ENCODE measurements at places on chromosomes 6 and 20. TPM values are rescaled to one million over a fixed set of nuclear protein-coding genes. Genes with fewer than 3 reads are reported as not detected.
A peak's percentile ranks its signal among the peaks of the same experiment; 100 is the strongest.

The TNXB gene
- 120 TPM for total RNA-seq

DNA sequence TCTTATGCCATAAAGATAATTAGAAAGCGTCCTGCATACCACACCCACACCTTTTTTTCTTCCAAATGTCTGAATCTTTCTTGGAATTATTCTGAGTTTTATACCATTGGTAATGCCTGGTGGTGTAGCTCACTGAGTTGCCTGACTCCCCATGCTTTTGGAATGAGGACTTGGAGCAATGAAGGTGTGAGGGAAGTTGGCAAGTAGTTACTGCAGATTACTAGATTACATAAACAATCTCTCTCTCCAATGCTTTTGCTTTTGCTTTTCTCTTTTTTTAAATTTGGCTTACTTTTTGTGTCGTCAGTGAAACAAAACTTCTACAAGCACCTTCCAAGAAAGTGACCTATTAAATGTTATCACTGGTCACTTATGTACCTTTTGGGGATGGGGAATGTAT, 406.1 kb upstream of the SOX4 start:
- no peaks in the 10 kb centered on the region for H3K36me3 ChIP-seq
- H3K27me3 ChIP-seq, result no peaks in the 10 kb centered on the region
- no peak overlapping the region for H3K4me3 ChIP-seq

The PRDM1 gene
- 13.9 TPM for total RNA-seq

The SLC17A1 gene
- total RNA-seq, result not detected

The TPBG gene
- 10.8 TPM for total RNA-seq

The OR2H1 gene
- not detected for total RNA-seq

The CST7 gene
- 11.7 TPM for total RNA-seq

DNA sequence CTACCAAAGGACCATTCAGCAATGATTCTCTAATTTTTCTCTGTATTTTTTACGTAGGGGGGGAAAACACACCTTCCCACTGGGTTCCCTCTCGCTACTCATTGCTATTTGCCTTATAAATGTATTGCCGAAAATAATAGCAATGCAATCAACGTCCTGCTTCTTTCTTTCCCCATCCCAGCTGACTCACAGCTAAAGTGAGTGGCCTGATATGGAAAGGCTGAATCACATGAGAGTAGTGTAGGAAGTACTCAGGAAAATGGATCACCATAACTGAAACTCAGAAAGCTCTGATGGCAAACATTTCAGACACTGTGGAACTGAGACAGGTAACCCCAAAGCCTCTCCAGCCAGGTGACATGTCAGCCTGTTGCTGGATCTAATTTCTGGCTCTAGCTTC, 49.3 kb upstream of the SRPK1 start:
- H3K27me3 ChIP-seq, result no peaks in the 10 kb centered on the region
- H3K36me3 ChIP-seq, result no peaks in the 10 kb centered on the region
- H3K27ac ChIP-seq, result no peak overlapping the region
- no peak for DNase-seq
- H3K4me1 ChIP-seq, result no peaks in the 10 kb centered on the region

The MCHR2 gene
- total RNA-seq, result not detected

- no peaks in the 10 kb centered on the region for H3K27me3 ChIP-seq
- no peak for DNase-seq
- no peaks in the 10 kb centered on the region for H3K36me3 ChIP-seq
- H3K27ac ChIP-seq, result no peak overlapping the region
Observed at GRCh38 chr20:33871362-33871761, 60.2 kb downstream of the CHMP4B start.

The SAMD10 gene
- total RNA-seq, result 3.6 TPM

DNA sequence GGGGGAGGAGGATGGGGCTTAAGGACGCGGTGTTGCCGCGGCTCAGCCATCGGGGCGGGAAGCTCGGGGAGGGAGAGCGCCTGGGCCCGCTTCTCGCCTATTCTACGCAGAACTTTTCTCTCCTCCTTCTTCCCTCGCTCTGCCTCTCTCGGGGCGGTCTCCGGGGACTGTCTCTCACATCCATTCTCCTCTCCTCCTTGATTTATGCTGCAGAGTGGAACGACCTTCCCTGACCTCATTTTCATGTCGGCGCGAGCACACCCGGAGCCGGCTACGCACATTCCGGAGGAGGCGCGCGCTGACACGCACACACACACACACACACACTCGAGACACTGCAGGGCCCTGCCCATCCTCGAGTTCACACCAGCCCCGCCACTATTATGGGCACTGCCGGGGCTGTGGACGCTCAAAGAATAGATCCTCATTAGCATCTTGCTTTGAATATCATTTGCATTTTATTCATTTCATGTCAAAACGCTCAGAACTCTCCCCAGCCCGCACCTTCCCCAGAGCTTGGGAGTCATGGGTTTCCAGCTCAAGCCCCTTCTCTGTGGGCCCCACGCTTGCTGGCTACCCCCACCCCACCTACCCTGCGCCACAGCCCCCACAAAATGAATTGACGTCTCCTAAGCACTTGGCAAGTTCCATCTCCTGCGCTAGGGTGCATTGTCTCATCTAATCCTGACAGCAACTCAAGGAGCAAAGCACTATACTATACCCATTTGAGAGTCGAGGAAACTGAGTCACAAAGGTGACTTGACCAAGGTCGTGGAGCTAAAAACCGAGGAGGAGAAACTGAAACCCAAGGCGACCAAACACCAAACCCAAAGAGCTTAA, 36.8 kb downstream of the NCR2 start:
- no peaks in the 10 kb centered on the region for H3K36me3 ChIP-seq
- peaks cover 38% of the 10 kb centered on the region for H3K4me1 ChIP-seq
- no peak for DNase-seq

The RSPH3 gene
- total RNA-seq, result 24.2 TPM

GRCh38 chr20:33203444-33203843, 13.7 kb upstream of the BPIFA3 start:
- DNase-seq, result no peak
- H3K36me3 ChIP-seq, result no peaks in the 10 kb centered on the region
- H3K4me1 ChIP-seq, result no peaks in the 10 kb centered on the region
- H3K27ac ChIP-seq, result no peak overlapping the region

The MOCS1 gene
- 22.9 TPM for total RNA-seq

The RSPH4A gene
- total RNA-seq, result 5.6 TPM

The ADGB gene
- total RNA-seq, result 6.2 TPM

DNA sequence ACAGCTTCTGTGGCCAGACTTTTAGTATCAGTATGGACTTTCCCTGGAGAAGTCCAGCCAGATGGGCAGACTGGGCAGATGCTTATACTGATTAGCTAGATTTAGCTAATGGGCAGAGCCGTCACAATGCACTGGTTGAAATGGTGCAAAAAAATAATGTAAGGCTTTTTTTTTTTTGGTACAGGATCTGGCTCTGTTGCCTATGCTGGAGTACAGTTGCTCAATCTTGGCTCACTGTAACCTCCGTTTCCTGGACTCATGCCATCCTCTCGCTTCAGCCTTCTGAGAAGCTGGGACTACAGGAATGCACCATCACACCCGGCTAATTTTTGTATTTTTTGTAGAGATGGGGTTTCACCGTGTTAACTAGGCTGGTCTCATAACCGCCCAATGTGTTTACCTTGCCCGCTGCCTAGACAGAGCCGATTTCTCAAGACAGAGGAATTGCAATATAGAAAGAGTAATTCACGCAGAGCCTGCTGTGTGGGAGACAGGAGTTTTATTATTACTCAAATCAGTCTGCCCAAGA, 16.4 kb upstream of the KIFC1 start:
- H3K36me3 ChIP-seq, result no peaks in the 10 kb centered on the region
- H3K27me3 ChIP-seq, result no peaks in the 10 kb centered on the region
- H3K4me1 ChIP-seq, result peaks cover 28% of the 10 kb centered on the region
- peak overlapping the region; percentile 9 for H3K4me3 ChIP-seq
- peak; percentile 73 for DNase-seq
- H3K27ac ChIP-seq, result peak overlapping the region; percentile 79

DNA sequence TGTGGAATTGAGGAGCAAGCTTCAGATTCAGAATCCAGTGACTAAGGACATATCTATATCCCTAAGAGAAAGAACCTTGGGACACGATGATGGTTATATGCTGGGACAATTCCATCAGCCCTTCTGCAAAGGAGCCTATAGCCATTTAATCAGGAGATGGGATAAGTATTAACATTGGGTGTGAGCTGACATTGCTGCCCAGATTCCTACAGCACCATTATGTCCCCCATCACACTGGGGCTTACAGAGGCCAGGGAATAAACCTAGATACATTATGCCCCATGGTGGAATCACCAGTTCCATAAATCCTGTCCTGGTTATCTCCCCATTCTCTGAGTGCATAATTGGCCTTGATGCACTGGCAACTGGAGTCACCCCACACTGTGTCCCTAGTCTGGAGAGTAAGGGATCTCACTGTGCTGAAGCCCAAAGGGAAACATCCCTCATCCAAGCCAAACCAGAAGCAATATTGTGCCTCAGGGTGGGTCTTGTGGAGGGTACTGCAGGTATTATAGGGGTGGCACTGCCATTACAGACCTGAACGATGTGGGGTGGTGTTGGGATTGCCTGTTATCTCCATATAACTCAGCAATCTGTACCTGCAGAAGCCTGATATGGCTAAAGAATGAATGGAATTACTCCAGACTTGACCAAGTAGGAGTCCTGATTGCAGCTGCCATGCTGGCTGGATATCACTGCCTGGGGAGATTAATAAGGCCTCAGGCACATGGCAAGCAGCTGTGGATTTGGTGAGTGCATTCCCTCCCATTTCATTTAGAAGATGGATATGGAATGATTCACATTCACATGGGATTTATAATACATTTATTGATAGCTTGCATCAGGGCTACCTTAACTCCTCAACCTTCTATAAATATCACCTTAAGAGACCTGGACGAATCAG, 5.0 kb downstream of the HLA-A start:
- no peaks in the 10 kb centered on the region for H3K4me1 ChIP-seq
- peaks cover 9% of the 10 kb centered on the region for H3K36me3 ChIP-seq
- DNase-seq, result no peak
- H3K27me3 ChIP-seq, result no peaks in the 10 kb centered on the region
- no peak overlapping the region for H3K27ac ChIP-seq

Measured in lower lobe of right lung (tissue), 2 donors.